ENCODE measurements at places on chromosomes 5 and 9.

- DNase-seq: no peak
These were observed 1.4 kb downstream of the ERGIC1 start for GRCh38 chr5:172835290-172835993.

DNA sequence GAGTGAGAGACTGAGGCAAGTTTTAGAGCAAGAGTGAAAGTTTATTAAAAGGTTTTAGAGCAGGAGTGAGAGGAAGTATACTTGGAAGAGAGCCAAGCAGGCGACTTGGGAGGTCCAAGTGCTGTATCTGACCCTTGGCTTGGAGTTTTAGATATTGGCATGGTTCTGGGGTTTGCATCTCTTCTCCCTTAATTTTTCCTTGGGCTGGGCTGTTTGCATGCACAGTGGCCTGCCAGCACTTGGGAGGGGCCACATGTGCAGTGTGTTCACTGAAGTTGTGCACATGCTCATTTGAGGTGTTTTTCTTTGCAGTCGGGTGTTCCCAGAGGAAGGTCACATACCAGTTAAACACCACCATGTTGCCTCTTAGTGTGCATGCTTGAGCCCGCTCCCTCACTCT is 464.1 kb downstream of the DMRT2 start:
- DNase-seq: no peak

DNA sequence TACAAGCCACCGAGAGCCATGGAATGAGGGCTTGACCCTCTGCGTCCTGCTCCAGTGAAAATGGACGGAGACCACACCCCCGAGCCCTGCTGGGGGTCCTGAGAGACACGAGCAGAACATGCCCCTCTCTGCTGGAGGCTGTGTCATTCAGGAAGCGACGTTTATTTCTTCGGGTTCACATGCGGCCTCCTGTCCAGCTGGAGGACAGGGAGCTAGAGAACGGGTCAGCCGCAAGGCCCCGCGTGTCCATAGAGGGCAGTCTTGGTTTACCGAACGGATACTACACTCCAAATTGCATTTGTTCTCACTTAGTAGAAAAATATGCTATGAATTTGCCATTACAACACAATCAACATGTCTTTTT is 36.1 kb downstream of the MRPL36 start:
- DNase-seq: peak; percentile 64

GRCh38 chr9:123424131-123424530 is 68.1 kb downstream of the CRB2 start:
- DNase-seq: no peak

GRCh38 chr9:12502520-12502919 is 190.7 kb upstream of the TYRP1 start:
- no peak for DNase-seq

GRCh38 chr9:112789473-112789872 is 38.9 kb downstream of the SNX30 start:
- DNase-seq: no peak

DNA sequence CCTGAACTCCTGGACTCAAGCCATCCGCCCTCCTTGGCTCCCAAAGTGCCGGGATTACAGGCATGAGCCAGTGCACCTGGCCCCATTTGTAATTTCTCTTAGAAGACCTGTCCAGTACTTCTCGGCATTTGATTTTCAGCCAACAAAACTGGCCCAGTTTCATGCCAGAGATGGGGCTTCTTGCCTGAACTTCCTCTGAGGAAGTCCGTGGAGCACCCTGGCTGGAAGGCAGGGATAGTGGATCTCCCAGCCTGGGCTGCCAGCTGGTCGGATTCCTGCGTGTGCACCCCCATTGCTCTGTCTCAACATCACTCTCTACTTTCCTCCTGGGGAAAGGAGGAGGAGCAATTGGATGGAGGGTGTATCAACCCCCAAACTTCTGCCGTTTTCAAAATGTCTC is 39.0 kb downstream of the FAM78A start:
- DNase-seq: no peak

DNA sequence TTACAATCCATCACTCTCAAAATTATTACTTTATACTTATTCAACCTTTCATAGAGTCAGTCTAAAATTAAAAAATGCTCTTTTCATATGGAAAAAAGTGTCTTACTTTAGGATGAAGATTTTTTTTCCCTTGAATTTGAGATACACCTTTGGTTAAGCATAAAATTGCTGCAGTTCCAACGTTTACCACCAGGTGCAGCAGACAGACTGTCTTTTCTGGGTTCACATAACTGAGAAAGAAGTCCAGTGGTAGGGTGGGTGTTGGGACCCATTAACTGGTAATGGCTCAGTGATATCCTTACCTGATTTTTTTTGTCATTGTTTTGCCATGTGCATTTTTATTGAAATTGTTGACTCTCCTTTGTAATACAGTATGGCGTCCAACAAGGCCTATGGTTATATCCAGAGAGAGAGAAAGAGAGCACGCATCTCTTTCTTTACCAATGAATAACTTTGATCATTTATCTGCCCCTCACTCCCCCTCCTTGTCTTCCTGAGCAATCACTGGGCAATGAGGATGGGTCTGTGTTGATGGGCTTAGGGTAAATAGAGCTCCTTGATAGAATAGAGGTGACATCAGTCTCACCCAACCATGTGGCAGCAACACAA is 98.4 kb downstream of the FBXL7 start:
- DNase-seq: no peak

DNA sequence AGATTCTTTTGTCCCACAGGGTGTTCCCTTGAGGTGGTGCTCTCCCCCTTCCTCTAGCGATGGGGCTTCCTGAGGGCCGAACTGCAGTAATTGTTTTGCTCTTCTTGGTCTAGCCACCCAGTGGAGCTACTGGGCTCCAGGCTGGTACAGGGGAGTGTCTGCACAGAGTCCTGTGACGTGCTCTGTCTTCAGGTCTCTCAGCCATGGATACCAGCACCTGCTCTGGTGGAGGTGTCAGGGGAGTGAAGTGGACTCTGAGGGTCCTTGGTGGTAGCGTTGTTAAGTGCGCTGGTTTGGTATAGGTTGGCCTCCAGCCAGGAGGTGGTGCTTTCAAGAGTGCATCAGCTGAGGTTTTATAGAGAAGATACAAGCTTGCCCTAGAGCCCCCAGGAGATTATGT is 20.4 kb upstream of the CEP72 start:
- DNase-seq: no peak

DNA sequence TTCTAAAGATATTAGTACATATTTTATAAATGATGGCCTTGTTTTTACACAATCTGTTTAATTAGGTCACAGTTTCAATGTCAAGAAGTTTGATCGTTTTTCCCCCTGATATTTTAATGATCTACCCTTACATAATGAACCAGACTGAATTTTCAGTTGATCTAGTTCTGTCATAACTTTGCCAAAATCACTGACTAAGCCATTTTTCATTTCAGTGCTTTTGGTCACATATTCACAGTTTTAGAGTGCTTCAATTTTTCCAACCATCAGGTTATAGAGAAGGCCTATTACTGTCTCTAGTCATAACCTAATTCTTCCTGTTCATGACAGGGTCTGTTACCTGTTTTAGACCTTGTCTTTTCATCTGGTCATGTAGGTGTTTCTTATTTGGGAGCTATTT is 577.9 kb upstream of the PTPRD start:
- no peak for DNase-seq

DNA sequence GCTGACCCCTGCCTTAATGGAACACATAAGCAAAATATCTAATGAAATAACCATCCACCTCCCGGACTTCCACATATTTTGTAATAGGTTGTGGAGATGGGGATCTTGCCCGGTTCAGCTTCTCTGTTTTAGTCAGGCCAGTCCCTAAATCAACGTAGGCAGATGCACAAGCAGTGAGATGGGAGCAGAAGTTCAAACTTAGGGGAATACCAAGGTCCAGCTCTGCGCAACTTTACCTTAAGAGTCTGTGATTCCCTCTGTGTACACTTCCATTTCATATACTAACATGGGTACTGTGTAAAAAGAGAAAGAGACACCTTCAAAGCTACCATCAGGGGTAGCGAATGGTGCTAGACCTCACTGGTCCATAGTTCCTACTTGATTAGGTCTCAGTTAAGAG is 110.9 kb downstream of the NTRK2 start:
- no peak for DNase-seq

DNA sequence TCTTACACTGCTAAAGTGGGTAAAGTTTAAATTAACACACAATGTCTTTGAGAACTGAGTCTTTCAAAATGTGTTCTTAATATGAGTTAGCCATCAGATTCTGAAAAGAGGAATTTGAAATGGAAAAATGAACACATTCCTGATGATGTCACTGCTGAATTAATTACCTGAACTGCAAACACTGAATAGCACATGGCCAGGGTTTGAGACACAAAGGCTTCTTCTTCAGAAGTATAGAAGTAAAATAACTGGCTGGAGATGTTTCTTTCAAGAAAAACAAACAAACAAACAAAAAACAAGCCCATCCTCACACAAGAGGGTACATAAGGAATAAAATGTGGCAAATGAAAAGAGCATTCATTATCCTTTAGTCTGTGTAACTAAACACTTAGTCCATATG is 7.1 kb downstream of the GLIS3 start:
- DNase-seq: no peak

GRCh38 chr9:90296539-90296938 is 346.1 kb downstream of the DIRAS2 start:
- DNase-seq: no peak

GRCh38 chr9:133842174-133842573 is 104.0 kb upstream of the SARDH start:
- no peak for DNase-seq

DNA sequence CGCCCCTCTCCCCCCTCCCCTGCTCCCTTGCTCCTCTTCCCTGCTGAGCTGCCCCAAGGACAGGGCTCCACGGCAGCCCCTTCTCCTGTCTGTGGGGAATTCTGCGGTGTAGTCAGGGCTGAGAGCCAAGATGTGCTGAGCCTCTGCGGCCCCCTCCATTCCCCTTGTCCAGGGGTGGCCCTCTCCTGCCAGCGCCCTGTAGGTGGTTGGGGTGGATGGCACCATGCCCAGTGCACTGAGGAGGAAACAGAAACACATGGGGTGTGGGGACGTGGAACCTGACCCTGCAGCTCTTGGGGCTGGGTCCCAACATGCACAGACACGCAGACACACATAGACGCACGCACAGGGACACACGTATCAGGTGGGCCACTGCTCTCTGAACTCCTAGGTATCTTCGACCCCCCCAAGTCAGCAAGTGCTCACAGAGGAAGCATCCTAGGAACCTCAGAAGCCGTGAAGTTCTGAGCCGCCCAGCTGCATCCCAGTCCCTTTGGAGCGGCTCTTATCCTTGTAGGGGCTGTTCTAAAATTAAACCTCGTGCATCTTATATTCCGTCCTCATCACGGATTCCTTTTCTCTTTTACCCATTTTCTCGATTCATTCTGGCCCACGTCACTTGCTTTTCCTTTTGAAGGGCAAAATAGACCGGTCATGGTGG is 64.8 kb downstream of the HMCN2 start:
- DNase-seq: no peak

DNA sequence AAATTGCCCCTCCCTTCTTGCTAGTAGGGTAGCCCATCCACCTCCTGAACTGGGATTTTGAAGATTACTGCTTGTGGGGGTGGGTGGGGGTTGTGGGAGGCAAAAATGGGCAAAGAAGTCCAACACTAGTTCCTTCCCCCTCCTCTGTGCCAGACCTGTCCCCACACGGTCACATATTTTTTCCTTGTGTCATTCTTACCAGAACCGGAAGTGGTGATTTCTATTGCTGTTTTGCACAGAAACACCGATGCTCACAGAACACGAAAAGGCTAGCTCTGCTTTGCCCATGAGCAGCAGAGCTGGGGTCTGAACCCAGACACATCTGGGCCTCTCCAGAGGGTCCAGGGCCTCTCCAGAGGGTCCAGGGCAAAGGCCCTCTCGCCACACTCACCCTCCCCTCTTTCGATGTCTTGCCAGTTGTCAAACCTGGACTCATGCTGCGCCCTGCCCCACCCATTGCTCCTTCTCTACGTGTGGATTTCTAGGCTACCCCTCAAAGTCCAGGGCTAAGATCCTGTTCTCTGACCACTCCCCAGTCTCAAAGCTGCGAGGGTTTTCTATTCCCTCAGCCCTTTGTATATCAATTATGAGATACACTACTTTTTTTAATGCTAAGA is 264.4 kb upstream of the MSX2 start:
- no peak for DNase-seq
